ENCODE measurements at places on chromosomes 1 and 21. TPM values are rescaled to one million over a fixed set of nuclear protein-coding genes. Genes with fewer than 3 reads are reported as not detected.
A peak's percentile ranks its signal among the peaks of the same experiment; 100 is the strongest.

The KRTAP7-1 gene
- not detected for total RNA-seq

The APCS gene
- not detected for total RNA-seq

The LAPTM5 gene
- 199 TPM for total RNA-seq

- peak; percentile 37 for DNase-seq
Observed at GRCh38 chr1:15833069-15833679, 14.3 kb upstream of the SPEN start.

DNA sequence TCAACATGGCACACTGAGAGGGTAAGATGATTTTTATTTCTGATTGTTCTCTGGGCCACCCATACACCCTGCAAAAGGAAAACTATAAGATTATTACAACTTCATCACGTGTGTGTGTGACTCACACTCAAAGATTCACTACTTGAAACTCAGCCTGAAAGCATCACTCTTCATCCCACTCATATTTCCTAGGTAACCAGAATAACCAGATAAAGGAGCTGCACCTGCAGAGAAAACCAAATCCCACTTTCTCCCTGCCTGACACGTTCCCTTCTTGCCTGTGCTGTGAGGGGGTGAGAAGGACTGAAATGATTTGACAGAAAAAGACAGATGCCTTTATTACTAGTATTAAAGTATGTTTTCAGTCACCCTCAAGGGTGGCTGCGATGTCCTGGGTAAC, 131.6 kb downstream of the TGFBR3 start:
- DNase-seq = no peak

- DNase-seq = no peak
Observed at GRCh38 chr1:182291584-182292192, 99.9 kb downstream of the GLUL start.

DNA sequence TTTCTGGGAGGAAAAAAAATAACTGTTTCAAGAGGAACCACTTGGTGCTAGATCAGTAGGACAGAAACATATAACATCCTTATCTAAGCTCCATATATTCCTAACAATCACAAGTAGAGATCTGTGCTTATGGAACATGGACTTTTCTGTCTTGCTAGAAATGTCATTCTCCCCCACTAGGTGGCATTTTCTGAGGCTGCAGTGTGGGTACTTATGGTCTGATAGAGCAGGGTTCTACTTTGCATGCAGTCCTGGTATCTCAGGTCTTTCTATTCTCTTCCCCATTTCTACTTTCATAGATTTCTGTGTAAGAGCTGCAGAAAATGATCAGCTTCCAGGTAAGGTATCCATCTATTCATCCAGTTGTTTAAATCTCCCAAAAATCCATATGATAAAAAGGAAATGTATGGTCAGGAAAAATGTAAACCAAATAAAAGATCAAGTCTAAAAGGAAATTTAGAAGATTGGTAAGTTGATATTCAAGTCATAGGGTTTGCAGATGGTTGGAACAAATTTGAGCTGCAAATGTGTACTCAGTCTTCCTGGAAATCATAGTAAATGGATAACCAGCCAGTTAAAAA, 1.5 kb downstream of the ZNF684 start:
- DNase-seq = peak; percentile 11

DNA sequence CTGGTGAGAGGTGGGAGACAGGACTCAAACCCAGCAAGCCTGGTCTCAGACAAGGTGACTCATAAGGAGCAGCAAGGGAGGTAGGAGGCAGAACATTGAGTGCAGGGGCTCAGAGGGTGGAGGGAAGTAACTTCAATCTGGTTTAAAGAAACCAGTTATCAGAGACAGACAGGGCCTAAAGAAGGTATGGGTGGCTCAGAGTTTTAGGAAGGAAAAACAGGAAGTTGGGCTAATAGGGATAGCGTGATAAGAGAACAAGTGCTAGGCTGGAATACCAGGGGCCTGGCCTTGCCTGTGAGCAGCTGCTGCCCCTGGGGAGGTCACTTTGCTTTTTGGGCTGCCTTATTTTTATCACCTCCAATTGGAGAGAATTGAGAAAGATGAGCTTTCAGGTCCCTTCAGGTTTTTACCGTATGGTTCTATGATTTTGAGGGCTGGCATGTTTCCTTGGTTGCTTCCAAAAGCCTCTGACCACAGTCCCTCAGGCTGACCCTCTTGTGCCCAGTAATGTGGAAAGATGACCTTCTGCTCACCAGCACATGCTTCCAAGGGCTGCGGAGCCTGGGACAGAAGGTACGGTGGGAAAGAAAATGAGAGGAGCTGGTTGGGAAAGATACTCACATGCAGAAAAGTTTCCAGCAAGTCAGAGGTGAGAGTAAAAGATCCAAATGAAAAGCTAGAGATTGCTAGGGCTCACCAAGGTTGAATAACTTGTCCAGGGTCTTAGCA, 77.0 kb downstream of the DDR2 start:
- no peak for DNase-seq

GRCh38 chr1:57131257-57131656, 165.4 kb upstream of the C8B start:
- no peak for DNase-seq

DNA sequence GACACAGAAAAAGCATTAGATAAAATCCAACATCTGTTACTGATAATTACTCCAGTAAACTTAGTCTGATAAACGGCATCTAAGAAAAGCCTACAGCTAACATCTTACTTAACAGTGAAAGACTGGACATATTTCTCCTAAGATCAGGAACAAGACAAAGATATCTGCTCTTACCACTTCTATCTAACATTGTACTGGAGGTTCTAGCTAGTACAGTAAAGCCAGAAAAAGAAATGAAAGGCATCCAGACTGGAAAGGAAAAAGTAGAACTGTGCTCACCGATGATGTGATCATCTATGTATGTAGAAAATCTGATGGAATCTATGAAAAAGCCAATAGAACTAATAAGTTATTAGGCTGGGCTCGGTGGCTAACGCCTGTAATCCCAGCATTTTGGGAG, 21.7 kb downstream of the NEXN start:
- no peak for DNase-seq

DNA sequence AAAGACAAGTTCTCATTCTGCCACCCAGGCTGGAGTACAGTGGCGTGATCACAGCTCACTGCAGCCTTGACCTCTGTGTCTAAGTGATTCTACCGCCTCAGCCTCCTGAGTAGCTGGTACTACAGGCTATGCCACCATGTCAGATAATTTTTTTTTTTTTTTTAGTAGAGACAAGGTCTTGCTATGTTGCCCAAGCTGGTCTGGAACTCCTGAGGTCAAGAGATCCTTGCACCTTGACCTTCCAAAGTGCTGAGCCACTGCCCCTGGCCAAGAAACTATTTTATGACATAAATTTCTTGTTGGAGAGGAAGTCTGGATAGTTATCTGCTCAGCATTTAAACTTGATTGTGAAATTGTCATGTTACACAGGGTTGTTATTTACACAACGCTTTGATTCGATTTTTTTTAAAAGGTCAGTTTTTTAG, 2.1 kb downstream of the SCCPDH start:
- DNase-seq = no peak

DNA sequence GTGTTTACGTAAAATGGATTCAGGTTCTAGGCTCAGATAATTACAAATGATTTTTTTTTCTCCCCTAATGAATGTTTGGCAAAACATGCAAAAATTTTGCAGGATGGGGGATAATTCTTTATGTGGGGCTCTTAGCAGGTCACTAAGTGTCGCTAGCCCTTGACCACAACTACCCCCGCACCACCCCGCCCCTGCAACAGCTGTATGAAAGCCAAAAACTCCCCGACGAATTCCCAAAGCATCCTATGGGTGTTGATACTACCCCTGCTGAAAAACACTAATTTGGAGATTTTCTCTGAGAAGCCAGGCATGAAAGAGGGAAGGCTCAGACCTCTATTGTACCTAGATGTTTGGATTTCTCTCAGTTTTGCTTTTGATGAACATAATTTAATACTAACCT, 243.0 kb downstream of the TRABD2B start:
- DNase-seq = no peak

GRCh38 chr1:204377800-204378668, 18.3 kb upstream of the PLEKHA6 start:
- DNase-seq = peak; percentile 25

- no peak for DNase-seq
Observed at GRCh38 chr21:26909972-26910371, 56.9 kb downstream of the ADAMTS5 start.

- no peak for DNase-seq
Observed at GRCh38 chr1:199920635-199921034, 106.9 kb upstream of the NR5A2 start.

- no peak for DNase-seq
Observed at GRCh38 chr1:65512967-65513780, 92.7 kb downstream of the LEPR start.

All from activated T-helper 1 cell treated with anti-CD3 and anti-CD28 coated beads, Interleukin-12 subunit alpha, Interleukin-12 subunit beta, Interleukin-2, Interleukin-4 antibody, amounts not matched to agents 30 ng/mL and 10 ng/mL and 1 ng/mL, durations not matched to agents 14 hours and 24 hours and 36 hours (primary cell).